ENCODE measurements at places on chromosomes 7 and 10.

GRCh38 chr10:19421674-19422073, 373.1 kb downstream of the MALRD1 start:
- DNase-seq = no peak

- no peak for DNase-seq
Measured at GRCh38 chr10:104299031-104299904, 30.3 kb downstream of the GSTO2 start.

DNA sequence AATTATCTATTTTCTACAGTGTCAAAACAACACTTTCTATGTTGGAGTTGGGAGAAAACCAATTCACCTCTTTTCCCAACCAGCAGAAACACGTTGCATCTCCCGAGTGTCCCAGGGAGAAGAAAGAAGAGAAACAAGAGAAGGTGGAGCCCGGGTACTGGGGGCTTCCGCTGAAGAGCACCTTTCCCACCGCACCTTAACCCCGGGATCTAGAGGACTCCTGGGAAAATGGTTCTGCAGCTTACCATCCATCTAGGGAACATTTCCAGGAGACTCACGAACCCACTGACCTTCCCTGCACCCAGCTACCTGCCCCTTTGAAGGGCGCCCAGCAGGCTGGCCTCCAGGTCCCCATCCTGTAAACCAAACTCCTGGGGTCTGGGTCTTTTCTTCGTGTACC, 346.8 kb downstream of the TCERG1L start:
- DNase-seq = no peak

GRCh38 chr10:117174439-117175214, 22.7 kb upstream of the KCNK18 start:
- peak; percentile 83 for DNase-seq
